ENCODE measurements at places on chromosomes 3 and 15.

DNA sequence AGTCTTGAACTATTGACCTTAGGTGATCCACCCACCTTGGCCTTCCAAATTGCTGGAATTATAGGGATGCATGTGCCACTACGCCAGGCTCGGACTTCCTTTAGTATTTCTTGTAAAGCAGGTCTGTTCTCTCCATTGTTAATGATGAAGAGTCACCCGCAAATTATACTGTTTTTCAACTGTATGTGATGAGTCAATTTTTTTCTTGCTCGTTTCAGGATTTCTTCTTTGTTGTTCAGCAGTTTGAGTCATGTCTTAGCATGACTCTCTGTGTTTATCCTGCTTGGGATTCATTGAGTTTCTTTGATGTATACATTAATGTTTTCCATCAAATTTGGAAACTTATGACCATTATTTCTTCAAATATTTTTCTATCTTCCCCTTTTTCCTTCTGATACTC, 28.9 kb downstream of the GRAMD1C start:
- DNase-seq, result no peak

DNA sequence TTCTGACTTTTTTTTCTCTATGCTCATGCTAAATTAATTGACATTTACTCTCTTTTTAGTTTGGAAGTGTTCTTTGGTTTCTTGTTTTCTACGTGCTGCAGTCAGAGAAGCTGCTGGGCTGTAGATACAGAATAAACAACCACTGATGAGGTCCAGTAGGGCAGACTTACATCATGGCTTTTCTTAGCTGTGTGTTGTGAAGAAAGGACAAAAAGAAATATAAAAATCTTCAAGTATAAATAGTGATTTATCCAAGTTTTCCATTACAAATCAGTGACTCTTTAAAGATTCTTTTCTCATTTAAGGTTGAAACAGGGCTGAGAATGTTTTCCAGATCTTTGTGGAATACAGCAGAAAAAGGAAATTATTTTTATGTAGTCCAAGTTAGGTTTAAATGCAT, 122.2 kb downstream of the CMSS1 start:
- no peak for DNase-seq

- DNase-seq, result no peak
Measured at GRCh38 chr3:82627733-82628132, 866.3 kb upstream of the GBE1 start.

DNA sequence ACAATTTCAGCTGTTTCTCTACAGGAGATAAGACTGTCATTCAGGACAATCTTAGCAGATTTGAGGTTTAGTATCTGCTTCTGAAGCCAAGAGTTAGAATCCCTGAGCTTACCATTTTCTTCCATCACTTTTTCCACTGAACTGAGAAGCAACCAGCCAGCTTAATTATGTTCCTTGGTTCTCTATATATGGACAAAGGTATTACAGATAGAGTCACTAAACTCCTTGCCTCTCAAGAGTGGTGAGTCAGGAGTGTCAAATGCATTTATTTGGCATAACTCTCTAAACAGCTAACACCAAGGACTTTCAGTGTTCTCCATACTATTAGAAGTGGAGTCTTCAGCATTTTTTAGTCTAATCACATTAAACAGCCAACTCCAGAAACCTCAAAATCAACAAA, 239.3 kb downstream of the ALCAM start:
- no peak for DNase-seq

DNA sequence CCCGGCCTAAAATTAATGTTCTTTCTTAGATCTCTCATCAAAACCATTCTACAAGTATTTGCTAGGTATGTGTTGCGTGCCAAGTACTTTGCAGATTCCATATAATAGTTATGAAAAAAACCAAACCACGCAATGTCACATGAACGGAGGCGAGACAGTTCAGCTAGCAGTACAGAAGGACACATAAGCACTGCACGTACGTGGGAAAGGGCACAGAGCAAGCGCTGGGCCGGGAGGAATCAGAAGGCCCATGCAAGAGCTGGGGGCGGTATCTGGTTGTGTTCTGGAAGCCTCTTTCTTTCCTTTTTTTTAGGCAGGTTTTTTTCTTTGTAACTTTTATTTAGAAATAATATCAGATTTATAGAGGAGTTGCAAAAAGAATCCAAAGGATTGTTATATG, 11.3 kb downstream of the PDIA5 start:
- no peak for DNase-seq

DNA sequence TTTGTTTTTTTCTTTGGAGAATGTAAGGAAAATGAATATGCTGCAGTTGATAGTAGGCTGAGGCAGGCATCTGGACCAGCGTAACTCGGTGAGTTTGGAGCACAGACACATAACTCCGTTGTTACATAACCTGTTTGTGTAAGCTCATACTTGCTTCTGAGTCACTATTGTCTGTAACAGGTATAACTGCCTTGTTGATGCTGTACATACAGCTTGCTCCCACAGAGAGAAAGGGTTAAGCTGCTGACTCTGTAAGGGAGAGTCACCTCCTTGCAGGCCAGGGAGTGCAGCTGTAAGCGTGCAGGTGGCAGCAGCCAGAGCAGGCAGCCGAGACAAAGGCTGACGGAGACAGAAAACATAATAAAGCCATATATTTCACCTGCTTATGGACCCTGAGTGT, 20.4 kb downstream of the RETNLB start:
- DNase-seq, result no peak

GRCh38 chr3:170695486-170696064, 109.7 kb upstream of the SLC7A14 start:
- DNase-seq, result no peak

- no peak for DNase-seq
Measured at GRCh38 chr15:55835866-55836265, 92.9 kb upstream of the PRTG start.

DNA sequence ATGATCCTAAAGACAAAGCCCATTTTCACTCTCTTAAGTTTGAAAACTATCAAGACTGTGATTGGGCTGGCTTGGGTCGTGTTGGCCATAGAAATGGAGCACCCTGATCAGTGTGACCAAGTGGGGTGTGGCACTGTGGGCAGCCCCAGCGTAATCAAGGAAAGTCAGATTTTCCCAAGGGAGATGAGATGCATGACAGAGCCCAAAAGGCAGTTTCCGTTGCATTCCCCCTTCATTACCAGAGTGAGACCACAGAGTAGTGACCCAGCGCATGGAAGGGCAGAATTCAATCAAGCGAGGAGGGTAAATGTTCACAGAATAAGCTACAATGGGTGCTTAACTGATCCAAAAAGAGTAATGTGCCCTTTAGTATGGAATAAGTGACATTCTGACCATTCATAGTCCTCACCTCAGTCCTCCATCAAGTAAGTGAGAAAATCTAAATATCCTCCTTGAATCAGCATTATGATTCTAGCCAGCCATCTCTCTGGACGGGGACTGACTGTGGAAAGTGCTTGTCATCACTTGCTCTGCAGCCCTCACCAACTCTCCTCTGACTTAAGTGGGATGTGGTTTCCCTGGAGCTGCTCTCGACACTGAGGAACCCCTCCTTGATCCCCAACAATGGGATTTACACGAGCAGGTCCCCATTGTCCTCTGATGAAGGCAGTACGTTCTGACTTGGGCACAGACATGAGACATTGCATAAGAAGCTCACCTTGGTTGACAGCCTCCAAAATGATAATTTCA, 430.5 kb downstream of the OCA2 start:
- no peak for DNase-seq

- no peak for DNase-seq
Measured at GRCh38 chr15:26260517-26261133, 397.5 kb upstream of the ATP10A start.

- DNase-seq, result no peak
Measured at GRCh38 chr3:166527325-166527724, 690.1 kb upstream of the BCHE start.

GRCh38 chr3:126968391-126969390, 14.2 kb upstream of the PLXNA1 start:
- DNase-seq, result no peak

GRCh38 chr15:29208352-29208751, 61.3 kb downstream of the NSMCE3 start:
- no peak for DNase-seq

DNA sequence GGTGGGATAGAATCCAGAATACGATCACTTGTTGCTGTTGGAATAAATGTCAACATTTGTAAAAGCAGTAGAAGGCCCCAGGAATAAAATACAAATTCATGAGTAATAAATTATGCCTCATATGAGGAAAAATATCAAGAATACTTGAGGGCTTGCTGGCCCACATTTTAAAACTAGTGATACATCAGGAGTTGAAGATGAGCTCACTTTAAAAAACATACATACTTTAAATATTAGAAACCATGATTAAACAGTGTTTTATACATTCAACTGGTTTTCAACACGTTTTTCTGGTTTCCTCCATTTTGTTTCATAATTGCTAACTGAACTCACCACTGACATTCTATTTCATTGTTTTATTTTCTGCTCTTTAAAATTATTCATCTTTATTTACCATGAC, 141.4 kb downstream of the TFG start:
- no peak for DNase-seq

- DNase-seq, result no peak
Measured at GRCh38 chr15:76084256-76084655, 24.5 kb downstream of the TMEM266 start.

DNA sequence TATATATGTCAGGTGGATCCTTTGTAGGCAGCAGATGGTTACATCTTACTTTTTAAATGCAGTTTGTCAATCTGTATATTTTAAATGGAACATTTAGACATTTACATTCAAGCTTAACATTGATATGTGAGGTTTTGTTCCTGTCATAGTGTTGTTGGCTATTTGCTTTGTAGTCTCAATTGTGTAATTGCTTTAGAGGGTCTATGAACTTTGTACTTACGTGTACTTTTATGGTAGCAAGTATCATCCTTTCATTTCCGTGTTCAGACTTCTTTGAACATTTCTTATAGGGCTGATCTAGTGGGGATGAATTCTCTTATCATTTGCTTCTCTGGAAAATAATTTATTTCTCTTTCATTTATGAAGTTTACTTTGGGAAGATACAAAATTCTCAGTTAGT, 656.0 kb downstream of the OTOL1 start:
- no peak for DNase-seq

DNA sequence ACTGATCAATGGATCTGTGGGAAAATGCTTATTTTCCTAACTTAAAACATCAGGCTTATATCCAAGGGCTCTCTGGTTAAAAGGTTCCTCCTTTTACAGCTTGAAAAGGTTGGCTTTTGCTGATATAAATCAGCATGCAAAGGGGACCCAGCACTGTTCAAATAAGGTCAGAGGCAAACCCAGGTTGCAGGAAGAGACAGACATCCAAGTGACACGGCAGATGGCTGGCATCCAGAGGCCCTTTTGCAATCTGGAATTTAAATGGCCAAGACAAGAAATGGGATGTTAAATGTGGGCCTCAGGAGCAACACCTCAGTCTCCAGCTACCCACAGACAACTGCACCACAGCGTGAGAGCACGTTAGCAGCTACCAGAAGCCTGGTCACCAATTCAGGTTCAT, 6.3 kb downstream of the SH3BP5 start:
- no peak for DNase-seq

DNA sequence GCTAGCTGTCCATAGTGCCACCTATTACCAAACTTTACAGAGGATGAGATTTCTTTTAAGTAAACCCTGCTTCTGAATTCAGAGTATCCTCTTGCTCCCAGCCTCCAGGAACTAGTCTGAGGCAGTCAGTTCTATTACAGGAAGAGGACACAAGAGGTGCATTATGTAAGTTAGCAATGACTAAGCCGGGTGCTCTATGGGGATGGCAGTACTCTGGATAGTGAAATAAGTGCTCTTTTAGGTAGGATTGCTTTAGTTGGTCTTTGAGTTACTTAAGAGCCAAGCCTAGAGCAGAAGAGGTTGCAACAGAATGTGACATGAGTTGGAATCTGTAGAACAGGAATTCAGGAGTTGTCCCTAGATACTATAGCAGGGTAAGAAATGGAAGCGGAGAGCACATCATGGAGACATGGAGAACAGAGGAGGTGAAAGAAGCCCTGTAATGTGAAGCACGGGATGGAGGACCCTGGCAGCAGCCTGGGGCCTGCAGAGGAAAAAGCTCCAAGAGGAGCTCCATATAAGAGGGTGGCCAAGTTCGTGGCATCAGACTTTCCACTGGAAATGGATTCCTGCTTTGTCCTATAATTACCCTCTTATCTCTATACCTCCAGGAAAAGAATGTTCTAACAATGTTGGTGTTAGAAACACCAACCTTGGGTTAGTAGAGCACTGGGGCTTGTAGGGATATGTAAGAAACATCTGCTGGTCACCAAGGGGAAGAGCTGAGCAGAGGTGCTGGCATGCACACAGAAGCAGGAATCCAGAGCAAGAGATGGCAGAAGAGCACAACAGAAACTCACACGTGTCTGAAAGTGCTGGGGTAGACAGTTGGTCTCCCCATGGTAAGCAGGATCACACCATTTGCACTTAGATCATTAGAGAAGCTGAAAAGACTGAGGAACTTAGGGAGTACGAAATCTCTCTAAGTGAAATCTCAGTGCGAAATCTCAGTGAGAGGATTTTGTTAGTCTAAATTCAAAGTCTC, 851.1 kb downstream of the FHIT start:
- peak; percentile 44 for DNase-seq

- DNase-seq, result no peak
Measured at GRCh38 chr3:147410526-147411237, 1.5 kb downstream of the ZIC1 start.

DNA sequence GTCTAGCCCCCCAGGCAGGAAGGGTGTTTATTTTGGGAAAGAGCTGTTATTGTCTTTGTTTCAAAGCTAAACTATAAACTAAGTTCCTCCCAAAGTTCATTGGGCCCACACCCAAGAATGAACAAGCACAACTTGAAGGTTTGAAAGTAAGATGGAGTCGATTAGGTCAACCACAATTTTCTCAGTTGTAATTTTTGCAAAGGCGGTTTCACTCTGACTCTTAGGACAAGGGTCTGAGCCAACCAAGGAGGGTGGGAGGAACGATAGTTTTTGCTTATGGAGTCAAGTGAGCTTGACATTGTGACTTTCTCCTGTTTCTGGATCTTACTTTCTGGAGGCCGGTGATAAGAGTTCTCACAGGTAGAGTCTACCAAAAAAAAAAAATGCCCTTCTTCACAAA, 5.8 kb upstream of the ZNF770 start:
- DNase-seq, result no peak
